Stimulated activated CD4-positive, alpha-beta T cell treated with anti-CD3 and anti-CD28 coated beads, Interleukin-1b, Interleukin-23, amount 100 ng/mL, for 1 hour (primary cell): ENCODE measurements at places on chromosomes 7 and 10.

GRCh38 chr10:99430451-99431189, at the start of gene GOT1:
TSS of gene GOT1 (minus strand) at chr10:99430624. CDS start at chr10:99430565, 59 bp downstream.
- DNase-seq = peak; percentile 75

DNA sequence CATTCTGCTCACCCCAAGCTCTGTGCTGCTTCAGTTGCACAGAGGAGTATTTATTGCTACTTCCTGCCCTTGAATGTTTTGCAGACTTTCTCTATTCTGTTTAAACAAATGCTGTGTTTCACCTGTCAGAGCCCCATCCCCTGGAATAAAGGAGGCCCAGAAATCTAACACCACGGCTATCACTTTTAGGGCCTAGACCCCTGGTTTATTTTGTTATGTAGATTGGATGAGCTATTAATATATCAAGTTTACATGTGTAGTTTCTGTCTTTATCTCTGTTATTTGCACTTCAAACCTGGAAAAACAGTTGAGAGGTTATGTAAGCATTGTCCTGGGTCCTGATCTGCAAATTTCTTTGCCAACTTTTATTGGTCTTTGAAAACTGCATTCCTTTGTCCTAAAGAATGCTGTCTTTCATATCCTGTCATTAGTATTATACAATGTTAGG, 630.1 kb downstream of the PARD3 start:
- DNase-seq = no peak

DNA sequence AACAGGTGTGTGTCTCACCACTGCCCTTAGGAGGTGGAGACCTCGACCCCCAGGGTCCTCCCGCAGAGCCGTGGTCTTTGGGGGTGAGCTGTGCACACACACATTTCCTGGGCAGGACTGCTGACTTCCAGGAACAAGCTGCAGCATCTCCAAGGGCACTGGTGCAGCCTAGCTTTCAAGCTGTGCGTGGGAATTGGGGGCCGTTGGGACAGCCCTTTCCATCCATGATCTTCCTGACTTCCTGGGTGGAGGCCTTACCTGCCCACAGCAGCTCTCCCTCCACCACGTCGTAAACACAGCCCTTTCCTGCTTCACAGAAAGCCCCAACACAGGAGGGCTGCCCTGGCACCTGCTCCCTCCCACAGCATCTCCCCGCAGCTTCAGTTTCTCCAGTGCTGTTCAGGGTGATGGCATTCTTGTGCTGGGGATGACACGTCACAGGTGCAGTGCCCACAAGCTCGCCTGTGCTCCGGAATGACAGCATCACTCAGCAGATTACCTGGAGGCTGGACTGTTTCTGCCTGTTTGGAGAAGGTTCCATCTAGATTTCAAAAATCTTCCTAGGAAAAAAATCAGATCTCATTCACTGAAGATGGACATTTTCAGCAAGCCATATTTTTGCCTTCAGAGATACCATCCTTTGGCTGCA, 208.0 kb upstream of the PPP2R2D start:
- DNase-seq = no peak

- DNase-seq = no peak
Measured at GRCh38 chr10:3891396-3891795, 106.4 kb upstream of the KLF6 start.

DNA sequence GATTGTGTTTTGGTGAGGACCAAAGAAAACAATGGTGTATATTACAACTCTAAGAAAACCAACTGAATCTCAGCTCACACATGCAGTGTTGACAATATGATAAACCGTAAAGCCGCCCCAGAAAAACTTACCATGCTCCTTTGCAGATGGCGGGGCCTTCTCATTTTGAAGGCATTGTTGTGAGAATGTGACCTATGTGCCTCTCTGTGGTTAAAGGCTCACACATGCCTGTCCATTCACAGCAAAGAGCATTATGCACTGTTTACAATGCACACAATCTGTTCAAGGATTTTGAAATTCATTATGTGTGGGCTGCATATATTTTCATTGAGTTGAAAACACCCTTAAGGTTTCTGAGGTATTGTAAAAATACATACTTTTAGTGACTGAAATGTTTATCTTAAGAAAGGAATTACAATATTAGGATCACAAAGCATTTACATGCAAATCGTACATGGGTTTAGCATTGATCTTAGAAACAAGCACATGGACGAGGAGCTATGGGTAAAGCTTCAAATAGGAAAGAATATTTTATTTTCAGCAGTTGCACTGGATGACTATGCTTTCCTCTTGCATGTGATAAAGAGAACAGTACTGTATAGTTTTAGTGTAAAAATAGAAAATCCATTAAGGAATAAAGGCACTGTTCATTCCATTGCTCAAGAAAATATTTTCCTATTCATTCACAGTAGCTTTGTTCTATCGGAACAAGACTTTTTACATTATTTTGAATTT, 334.3 kb downstream of the ARL4A start:
- no peak for DNase-seq

DNA sequence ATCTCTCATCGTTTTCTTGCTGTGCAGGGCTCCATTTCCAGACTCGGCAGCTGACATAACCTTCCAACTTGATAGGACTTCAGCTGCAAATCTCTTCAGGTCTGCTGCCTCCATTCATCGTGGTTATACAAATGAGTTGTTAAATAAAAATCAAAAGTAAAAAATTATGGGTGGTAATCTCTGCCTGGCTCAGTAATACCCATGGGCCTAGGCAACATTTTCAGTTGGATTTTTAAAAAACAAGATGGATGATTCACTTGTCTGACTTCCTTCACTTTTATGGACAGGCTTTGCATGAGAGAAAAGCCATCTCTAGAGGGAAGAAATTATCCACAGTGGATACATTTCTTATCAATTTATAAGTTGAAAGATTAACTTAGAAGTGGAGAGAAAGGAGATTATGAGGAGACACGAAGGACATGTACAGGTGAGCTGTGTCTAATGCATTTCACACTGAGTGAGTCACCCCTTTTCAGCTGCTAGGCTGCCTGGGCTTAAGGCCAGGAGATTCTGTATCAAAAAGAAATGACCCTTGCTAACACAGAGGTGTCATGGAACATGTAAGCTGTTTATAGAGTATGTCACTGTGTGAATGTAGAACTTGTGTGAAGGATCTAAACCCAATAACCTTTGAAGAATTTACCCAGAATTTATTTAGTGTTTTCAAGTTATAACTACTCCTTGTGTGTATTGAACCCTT, 495.1 kb downstream of the AUTS2 start:
- DNase-seq = no peak

DNA sequence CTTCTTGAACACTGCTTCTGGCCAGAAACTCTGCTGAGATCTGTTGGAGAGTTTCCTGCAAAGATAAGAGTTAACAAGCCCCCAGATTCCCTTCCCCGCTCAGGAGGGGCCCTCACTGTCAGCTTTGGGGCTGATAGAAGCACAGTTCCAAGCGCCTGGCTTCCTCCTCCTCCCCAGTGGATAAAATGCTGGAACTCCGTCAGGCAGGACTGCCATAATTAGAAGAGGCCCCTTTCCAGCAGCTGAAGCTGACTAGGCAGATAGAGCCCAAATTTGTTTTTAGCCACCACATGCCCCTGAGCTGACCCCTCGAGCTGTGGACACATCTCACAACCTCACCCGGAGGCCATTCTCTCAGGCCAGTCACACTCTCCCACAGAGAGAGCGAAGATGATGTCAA, 89.4 kb downstream of the TBXAS1 start:
- no peak for DNase-seq

GRCh38 chr10:108574233-108574632, 1349.1 kb downstream of the XPNPEP1 start:
- no peak for DNase-seq
